ENCODE measurements at places on chromosomes 12 and 14.

DNA sequence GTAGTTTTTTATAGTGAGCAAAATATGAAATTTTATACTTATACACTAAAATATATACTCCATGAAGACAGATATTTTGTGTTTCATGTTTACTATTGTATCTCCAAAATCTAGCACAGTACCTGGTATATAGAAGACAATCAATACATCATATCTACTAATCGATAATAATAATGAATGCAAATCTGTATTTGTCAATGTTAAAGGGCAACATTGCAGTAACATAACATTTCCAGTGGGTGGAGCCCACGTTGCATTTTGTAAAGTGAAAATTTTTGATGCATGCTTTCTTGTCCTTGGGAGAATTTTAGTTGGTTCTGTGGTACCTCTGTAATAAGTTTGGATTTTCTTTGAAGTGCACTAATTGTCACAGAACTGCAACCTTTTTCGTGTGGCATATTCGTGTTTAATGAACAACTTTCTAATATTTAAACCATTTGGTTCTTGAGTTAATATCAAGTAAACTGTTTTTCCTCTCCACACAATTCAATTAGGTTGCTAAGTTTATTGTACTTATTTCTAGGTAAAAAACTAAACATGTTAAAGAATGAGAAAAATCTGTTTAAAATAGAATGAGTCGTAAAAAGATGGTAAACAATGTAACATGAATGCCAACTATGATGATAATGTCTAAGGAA lies 47.4 kb downstream of the AVPR1A start:
- H3K27me3 ChIP-seq, result peaks cover 2% of the 10 kb centered on the region
- H3K4me3 ChIP-seq, result no peak overlapping the region
- no peak for ATAC-seq
- no peaks in the 10 kb centered on the region for H3K4me1 ChIP-seq
- H3K27ac ChIP-seq, result no peak overlapping the region

DNA sequence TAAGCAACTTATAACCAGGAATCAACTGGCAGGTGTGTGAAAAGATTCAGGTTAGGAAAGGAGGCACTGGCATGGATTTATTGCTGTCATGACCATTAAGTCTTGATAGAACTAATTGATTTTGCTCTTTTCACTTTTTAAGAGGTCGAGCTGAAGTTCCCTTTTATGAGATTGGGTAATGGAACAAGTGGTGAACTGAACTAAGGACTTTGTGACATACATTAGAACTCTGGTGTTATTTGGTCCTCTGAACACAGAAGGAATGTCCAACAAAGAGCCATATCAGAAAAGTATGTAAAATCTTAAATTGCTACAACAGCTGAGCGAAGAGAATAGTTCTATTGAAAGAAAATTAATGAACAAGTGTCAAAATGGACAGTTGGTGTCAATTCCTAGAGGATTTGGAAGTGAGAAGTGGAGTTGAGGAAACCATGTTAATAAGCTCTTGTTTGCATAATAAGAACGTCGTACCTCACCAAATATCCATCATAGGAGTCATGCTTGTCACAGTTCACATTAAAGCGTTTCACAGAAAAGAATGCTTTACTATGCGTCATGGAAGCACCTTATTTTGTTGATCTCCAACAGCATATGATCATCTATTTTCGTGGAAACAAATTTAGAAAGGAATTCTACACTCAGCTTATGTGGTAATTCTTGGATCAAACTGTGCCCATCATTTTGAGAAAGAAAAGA lies 8.4 kb upstream of the MYF6 start:
- no peak overlapping the region for H3K27ac ChIP-seq
- H3K36me3 ChIP-seq, result no peaks in the 10 kb centered on the region
- H3K27me3 ChIP-seq, result no peaks in the 10 kb centered on the region
- H3K4me1 ChIP-seq, result peaks cover 4% of the 10 kb centered on the region
- ATAC-seq, result no peak
- no peak overlapping the region for H3K4me3 ChIP-seq

DNA sequence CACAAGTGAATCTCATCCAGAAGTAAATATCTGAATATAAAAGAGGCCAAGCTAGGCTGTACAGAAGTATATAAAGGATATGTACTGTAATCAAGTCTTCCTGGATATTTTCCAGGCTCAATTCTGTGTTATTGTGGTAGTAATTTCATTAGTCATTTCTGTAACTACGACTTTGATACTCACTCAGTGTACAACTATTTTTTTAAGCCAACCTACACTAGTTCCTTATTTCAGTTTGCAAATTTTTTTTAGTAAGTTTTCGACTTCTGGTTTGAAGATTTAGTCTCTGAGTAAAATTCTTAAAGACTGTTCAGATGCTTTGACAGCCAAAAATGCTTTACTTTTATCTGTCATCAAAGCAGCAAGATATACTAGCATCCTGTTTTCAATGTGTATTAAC lies 130.8 kb downstream of the CAPZA3 start:
- H3K4me3 ChIP-seq, result no peak overlapping the region
- H3K36me3 ChIP-seq, result no peaks in the 10 kb centered on the region
- ATAC-seq, result no peak
- H3K4me1 ChIP-seq, result peaks cover 2% of the 10 kb centered on the region
- no peaks in the 10 kb centered on the region for H3K27me3 ChIP-seq

- H3K27me3 ChIP-seq, result no peaks in the 10 kb centered on the region
- H3K36me3 ChIP-seq, result no peaks in the 10 kb centered on the region
- no peak for ATAC-seq
- H3K27ac ChIP-seq, result no peak overlapping the region
Measured at GRCh38 chr12:51163795-51164194, 9.1 kb downstream of the TFCP2 start.

- ATAC-seq, result no peak
- no peaks in the 10 kb centered on the region for H3K4me1 ChIP-seq
- peaks cover 62% of the 10 kb centered on the region for H3K36me3 ChIP-seq
- no peak overlapping the region for H3K27ac ChIP-seq
- H3K4me3 ChIP-seq, result no peak overlapping the region
- no peaks in the 10 kb centered on the region for H3K27me3 ChIP-seq
Measured at GRCh38 chr12:49524660-49525324, 14.0 kb upstream of the KCNH3 start.

- no peak for ATAC-seq
- peaks cover 16% of the 10 kb centered on the region for H3K27me3 ChIP-seq
- H3K4me1 ChIP-seq, result no peaks in the 10 kb centered on the region
- H3K4me3 ChIP-seq, result no peak overlapping the region
- H3K36me3 ChIP-seq, result peaks cover 29% of the 10 kb centered on the region
Measured at GRCh38 chr12:111359231-111359913, 9.5 kb downstream of the PHETA1 start.
